ENCODE measurements at places on chromosomes 7 and 10. TPM values are rescaled to one million over a fixed set of nuclear protein-coding genes. Genes with fewer than 3 reads are reported as not detected.

GRCh38 chr10:20976891-20977290 lies 79.8 kb upstream of the NEBL start:
- no peak for DNase-seq

DNA sequence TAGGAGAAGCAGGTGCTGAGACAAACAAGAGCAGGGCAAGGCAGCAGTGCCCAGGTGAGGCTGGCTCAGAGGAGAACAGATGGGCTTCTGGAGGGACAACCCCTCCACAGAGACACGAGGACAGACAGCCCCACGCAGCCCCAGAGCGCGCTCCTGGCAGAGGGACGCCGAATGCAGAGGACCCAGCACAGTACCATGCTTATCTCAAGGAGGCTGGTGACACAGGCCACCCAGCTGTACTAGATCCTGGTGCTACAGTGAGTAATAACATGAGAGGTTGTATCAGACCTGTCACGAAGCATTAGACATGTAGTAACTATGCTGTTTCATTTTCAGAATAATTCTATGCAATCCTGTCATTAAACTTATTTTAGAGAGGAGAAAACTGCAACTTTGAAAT lies 60.4 kb upstream of the NCAPG2 start:
- DNase-seq, result no peak

GRCh38 chr10:73088304-73088703 lies 8.4 kb downstream of the P4HA1 start:
- no peak for DNase-seq

Gene GPR146
- 15.9 TPM for total RNA-seq

DNA sequence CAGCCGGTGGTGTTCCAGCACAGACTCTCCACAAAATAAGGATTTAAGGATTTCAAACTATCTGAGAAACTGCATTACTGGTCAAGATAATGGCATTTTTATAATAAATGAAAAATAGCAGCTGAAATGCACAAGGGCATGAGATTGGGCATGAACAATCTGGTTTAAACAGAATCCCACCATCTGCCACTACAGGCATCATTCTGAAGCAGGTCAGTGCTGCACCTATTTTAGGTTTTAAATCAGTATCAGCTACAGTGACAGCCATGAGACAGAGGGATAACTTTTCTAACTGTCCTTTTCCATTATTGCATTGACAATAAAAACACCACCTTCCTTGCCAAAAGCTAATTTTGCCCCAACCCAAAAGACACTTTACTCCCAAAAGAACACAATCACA lies 186.8 kb downstream of the ETV1 start:
- no peak for DNase-seq

GRCh38 chr7:93890464-93891068 lies at the start of gene TFPI2:
Gene TFPI2 (minus strand): TSS chr7:93890753. CDS start chr7:93890678, 75 bp downstream.
- no peak for DNase-seq

- no peak for DNase-seq
Observed at GRCh38 chr10:72610466-72610865, 15.4 kb downstream of the MICU1 start.

DNA sequence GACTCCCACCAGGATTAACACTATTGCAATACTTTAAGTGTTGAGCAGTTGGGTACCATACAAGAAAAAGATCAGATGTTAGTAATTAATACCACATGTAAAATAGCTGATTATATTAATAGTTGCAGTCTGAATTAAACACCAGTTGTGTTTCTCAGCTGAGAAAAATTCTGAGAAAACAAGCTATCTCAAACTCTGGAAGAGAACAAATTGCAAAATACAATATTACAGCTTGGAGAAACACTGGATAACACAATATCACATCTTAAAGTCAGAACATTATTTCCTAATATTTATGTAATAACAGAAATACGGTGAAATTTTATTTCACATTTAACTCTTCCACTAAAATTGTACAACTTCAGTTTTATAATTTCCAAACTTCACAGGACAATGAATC lies 9.2 kb downstream of the SNX13 start:
- no peak for DNase-seq

DNA sequence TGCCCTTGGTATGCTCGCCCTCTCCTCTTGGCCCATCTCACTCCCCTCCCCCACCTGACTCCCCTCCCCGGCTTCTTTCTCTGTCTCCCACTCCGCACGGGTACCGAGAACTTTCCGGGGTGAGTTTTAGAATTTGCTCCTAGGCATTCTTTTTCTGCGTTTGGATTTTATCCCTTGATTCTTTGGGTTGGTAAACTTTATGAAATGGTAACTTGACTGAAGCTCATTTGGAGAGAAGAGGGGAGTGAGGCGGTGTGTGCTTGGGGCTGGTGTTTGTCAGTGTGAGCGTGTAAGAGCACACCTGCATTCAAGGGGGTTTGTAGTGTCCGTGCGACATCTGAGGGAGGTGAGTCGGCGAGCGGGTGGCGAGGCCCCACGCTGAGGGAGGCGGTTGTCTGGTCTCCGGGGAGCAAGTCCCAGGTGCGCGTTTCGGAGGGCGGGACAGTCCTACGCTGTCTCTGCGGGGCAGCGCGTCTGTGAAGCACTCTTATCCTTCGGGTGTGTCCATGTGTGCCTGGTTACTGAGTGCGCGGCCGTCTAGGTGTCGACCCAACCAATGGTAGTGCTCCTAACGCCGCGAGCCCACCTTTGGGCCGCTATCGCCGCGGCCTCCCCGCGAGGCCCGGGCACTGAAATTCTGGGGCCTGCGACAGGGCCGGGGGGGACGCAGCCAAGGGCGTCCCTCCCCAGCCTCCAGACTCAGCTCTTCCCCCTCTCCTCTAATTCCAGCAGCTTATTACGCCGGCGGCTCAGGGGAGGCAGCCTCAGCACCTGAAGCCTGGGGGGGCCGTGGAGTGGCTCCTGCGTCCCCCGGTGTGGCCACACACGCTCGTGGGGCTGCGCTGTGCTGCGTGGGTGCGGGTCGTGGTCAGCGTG lies 2.6 kb upstream of the ZNF503 start:
- no peak for DNase-seq

DNA sequence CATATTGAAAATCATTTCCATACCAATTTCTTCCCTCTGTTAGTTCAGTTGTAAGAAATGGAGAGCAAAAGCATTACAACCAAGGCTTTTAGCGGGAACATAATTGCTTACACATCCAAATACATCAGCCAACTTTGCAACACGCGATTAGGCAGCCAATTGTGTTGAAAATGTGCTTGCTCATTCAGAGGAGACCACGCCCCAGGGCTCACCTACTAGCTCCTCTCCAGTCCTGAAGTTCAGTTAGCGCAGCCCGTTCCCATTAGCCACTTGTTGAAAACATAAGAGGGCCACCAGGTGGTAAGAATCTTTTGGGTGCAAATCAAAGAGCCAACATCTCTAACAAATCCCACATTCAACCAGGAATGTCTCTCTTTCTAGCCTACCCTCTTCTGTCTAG lies 213.2 kb upstream of the MDFIC start:
- no peak for DNase-seq

- no peak for DNase-seq
Observed at GRCh38 chr10:26715137-26715487, 17.6 kb downstream of the PDSS1 start.

DNA sequence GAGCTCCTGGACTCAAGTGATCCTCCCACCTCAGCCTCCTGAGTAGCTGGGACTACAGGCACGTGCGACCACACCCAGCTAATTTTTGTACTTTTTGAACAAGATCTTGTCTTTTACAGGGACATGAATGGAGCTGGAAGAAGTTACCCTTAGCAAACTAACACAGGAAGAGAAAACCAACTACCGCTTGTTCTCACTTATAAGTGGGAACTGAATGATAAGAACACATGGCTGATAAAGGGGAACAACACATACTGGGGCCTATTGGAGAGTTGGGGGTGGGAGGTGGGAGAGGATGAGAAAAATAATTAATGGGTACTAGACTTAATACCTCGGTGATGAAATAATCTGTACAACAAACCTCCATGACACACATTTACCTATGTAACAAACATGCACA lies 70.9 kb upstream of the INHBA start:
- DNase-seq, result no peak

DNA sequence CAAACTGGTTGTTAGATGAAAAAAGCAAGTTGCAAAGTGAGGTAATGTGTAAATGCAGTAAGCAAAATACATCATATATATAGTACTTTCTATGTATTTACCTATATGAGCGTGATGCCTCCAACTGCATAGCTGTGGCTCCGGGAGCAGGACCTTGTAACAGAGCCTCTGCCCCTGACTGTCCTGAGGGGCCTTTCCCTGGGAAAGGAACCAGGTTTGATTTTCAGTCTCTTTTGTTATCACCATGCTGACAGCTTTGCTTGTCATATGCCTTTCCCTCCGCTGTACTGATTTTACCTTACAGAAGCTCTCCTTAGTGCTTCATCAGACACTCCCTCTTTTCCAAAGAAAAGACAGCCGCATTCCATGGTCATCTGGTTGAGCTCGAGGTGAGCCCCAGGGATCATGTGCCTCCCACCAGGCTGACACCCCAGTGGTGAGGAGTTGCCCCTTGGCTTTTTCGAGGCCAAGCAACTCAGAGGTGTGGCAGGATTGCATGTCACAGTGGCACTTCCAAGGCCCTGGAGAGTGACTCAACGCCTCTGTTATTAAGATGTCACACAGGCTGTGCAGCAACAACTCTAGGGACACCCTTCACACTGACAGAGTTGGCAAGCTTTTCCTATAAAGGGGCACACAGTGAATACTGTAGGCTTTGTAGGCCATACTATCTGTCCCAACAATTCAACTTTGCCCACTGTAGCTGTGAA lies 78.9 kb downstream of the ALOX5 start:
- DNase-seq, result no peak

Gene AGR3
- not detected for total RNA-seq

Gene PLXDC2
- total RNA-seq, result 3.4 TPM

DNA sequence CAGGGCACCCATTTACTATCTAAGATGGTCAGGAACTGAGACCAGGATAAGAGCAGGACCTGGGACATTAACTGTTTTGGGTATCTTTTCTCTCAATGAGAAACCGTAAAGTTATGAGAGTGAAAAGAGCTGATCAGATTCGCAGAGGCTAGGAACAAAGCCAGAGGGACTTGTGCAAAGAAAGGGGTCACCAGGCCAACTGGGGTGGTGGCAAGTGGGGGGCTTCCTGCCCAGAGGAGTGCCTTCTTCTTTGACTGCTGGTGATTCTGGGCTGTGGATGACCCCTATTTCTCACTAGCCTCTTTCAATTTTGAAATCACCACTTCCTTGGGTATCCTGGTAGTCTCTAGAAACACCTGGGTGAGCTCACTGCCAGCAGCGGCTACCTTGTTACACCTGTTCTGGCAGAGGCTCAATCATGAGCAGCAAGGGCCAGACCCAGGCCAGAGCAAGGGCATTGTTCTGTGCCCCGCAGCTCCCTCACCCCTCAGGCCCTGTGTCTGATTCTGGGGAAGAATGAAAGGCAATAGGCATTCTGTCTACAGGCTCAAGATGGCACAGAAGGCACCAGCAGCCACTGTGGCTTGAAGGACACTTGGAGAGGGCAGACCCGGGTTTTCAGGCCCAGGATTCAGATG lies 999 bp downstream of the SFTPD start:
- no peak for DNase-seq

GRCh38 chr10:5356302-5356763 lies 8.4 kb upstream of the UCN3 start:
- no peak for DNase-seq

GRCh38 chr10:63553031-63553430 lies 31.8 kb downstream of the REEP3 start:
- no peak for DNase-seq

- DNase-seq, result no peak
Observed at GRCh38 chr7:38186593-38187314, 8.7 kb downstream of the STARD3NL start.

DNA sequence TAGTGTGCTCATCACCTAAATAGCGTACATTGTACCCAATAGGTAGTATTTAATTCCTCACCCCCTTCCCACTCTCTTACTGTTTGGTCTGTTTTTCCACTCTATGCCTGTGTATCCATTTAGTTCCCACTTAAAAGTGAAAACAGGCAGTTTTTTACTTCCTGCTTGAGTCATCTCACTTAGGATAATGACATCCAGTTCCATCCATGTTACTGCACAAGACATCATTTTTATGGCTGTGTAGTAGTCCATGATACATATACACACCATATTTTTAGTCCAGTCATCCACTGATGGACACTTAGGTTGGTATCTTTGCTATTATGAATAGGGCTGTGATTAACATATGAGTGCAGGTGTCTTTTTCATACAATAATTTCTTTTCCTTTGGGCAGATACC lies 10.1 kb downstream of the STK17A start:
- DNase-seq, result no peak

GRCh38 chr7:132956556-132956955 lies 125.3 kb downstream of the CHCHD3 start:
- no peak for DNase-seq

Gene FZD8
- total RNA-seq, result 0.40 TPM

Gene ABCB1
- total RNA-seq, result 10.4 TPM

Gene DLX5
- not detected for total RNA-seq

Gene SUPV3L1
- 39.6 TPM for total RNA-seq

DNA sequence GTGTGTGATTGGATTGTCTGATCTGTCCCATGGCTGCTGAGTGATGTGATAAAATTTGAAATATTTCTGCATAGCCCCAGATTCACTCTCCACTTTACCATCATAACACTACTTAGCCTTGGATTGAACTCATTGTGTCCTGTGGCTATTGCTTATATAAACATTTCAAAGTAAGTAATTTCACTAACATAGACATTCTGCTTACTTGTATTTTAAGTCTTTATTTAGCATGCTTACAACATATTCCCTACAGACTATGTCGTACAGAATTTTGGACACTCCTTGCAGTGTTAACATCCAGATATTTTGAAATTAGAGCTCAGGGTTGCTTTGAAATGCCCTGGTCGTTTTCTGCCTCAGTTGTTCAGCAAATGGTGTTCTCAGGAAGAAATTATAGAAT lies 117.6 kb downstream of the LRRC4 start:
- DNase-seq, result no peak

- DNase-seq, result no peak
Observed at GRCh38 chr10:71244431-71245419, 32.4 kb downstream of the UNC5B start.

Gene DIP2C
- 7.6 TPM for total RNA-seq

Gene FGFR2
- 1.2 TPM for total RNA-seq

DNA sequence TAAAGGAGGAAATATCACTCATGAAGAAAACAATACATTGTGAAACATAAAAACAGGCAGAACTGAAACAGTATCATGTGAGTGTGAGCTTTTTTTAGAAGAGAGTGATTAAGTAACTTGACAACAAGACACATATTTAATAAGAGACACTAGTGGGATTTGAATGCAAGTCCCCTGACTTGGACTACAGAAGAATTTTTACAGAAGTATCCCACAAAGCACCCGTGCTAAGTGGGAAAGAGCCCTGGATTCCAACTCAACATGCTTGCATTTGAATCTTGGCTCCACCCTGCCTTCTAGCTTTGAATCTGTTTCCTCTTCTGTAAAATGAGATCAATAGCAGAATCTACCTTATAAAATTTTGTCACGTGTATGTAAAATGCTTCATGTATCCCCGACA lies 166.2 kb downstream of the ZNF365 start:
- no peak for DNase-seq

All from naive thymus-derived CD4-positive, alpha-beta T cell (primary cell).